Karpas-422 (cell line): ENCODE measurements at places on chromosomes 1 and 21.
A peak's percentile ranks its signal among the peaks of the same experiment; 100 is the strongest.

- no peak overlapping the region for H3K4me3 ChIP-seq
- peak; percentile 12 for DNase-seq
- H3K36me3 ChIP-seq = no peaks in the 10 kb centered on the region
- H3K27ac ChIP-seq = no peak overlapping the region
- no peaks in the 10 kb centered on the region for H3K27me3 ChIP-seq
Observed at GRCh38 chr1:32501865-32502264, 37.0 kb downstream of the ZBTB8B start.

- H3K4me1 ChIP-seq = no peaks in the 10 kb centered on the region
- H3K4me3 ChIP-seq = no peak overlapping the region
- H3K36me3 ChIP-seq = no peaks in the 10 kb centered on the region
- no peaks in the 10 kb centered on the region; the same call in 1 of the 2 replicates for H3K27me3 ChIP-seq
- no peak overlapping the region for H3K27ac ChIP-seq
- no peak for DNase-seq
Observed at GRCh38 chr1:46772571-46772970, 26.3 kb upstream of the CYP4B1 start.

GRCh38 chr1:204443871-204444581 is 32.4 kb upstream of the PPP1R15B start:
- H3K27ac ChIP-seq = no peak overlapping the region
- H3K4me3 ChIP-seq = no peak overlapping the region
- H3K27me3 ChIP-seq = no peaks in the 10 kb centered on the region
- H3K36me3 ChIP-seq = no peaks in the 10 kb centered on the region
- H3K4me1 ChIP-seq = peaks cover 16% of the 10 kb centered on the region
- no peak for DNase-seq

DNA sequence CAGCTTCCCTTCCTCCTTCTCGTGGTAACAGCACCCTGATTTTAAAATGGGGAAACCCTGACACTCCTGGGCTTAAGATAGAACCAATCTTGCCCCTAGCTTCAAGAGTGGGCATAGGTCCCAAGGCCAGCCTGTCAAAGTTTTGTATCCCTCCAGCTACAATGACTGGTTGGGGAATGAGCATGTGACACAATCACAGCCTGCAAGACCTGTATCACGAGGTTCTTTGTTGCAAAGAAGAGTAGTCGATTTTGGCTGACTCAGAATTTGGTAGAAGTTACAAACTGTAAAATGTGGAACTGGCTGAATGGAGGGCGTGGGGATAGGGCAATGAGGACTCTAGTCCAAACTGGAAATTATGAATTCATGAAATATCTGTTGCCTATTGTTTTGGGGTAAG is 18.7 kb downstream of the CTSK start:
- H3K27me3 ChIP-seq = no peaks in the 10 kb centered on the region
- DNase-seq = peak; percentile 21
- no peak overlapping the region for H3K27ac ChIP-seq
- no peak overlapping the region for H3K4me3 ChIP-seq
- no peaks in the 10 kb centered on the region for H3K36me3 ChIP-seq

GRCh38 chr1:15848143-15848928 is 829 bp downstream of the SPEN start:
- H3K4me3 ChIP-seq = peak overlapping the region; percentile 72
- H3K36me3 ChIP-seq = no peaks in the 10 kb centered on the region
- no peaks in the 10 kb centered on the region for H3K27me3 ChIP-seq
- peak; percentile 80 for DNase-seq

DNA sequence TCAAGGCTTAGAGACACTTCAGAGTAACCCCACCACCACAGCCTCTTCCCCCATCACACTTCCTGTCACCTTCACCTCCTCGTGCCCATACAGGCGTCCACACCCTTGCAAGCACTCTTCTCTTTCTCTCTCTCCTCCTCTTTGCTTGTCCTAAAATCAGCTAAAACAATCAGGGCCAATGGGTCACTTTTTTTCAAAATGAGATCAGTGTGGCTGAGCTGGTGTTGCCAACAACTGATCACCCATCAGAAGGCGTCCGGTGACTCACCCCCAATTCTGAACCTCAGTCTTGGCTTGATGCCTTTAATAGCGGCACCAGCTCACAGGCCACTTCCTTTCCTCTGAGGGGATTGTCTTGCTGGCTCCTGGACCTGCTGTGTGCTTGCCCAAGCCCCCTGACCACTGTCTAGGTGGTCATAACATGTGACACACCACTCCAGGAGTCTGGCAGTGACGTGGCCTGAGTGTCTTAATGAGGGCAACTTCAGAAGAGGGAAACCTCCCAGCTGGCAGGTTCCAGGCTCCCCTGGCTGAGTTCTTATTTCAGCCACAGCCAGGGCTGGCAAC is 1.6 kb downstream of the DRAXIN start:
- H3K27me3 ChIP-seq = no peaks in the 10 kb centered on the region
- no peak overlapping the region for H3K4me3 ChIP-seq
- DNase-seq = no peak
- H3K27ac ChIP-seq = no peak overlapping the region
